ENCODE measurements at places on chromosomes 4 and X.

GRCh38 chr4:97953171-97953941 is 189.9 kb downstream of the STPG2 start:
- no peak for DNase-seq

DNA sequence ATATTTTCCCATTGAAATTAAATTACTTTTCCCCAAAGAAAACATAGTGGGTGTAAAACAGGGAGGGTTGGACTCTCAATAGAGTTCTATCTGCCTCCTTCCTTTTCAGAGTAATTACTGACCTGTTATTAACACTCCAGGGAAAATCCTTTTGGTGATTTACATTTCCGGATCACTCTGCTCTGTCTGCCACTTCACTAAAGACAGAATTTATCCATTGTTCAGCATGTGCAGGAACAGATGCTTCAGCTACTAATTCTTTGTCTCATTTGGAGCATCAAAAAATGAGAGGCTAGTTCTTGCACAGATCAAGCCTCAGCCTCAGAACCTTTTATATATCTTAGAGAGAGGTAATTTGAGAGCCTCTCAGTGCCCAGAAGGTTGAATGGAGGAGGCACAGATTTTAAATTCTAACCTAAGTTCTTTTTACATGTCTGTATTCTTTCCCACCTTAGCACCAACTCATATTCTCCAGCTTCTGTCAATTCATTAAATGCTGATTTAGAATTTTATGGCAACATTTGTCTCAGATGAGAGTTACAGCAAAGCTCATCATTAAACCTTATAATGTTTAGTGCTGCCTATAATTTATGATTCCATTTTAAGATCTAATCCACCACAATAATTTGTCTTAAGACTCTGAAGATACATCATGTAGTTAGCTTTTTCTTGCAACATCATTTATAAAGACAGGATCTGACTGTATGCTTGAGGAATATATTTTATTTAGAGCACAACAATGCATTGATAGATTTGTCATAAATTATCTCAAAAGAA is 1494.4 kb downstream of the STIM2 start:
- DNase-seq: no peak

GRCh38 chr4:54779036-54779435 is 121.3 kb downstream of the KIT start:
- DNase-seq: no peak

DNA sequence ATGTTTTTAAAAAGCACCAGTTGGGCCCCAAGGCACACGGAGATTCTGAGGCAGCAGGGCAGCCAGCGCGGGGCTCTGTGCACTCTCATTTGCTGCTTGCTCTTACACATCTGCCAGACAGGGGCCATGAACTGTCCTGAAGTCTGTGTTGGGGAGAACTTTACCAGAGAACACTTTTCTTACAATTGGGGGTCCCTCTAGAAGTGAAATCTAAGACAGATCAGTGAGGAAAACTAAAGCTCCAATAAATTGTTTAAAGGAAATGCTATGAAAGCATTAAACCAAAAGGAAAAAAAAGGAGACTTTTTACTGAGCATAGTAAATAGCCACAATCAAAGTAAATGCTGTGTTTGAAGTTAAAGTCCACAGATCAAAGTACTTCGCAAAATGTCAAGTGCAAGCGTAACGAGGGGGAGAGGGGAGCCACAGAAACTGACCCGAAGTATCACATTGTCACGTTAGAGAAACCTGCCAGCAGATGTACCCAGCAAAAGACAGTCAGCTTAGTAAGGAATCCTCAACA is 37.8 kb downstream of the SORBS2 start:
- no peak for DNase-seq

GRCh38 chrX:47278691-47279090 is 45.9 kb downstream of the USP11 start:
- no peak for DNase-seq

GRCh38 chr4:110675426-110675825 is 52.5 kb upstream of the PITX2 start:
- no peak for DNase-seq

GRCh38 chr4:55819634-55820033 is at the start of gene EXOC1L:
Gene EXOC1L, plus strand, starts transcription at chr4:55819790. Its CDS starts 237 bp downstream, at chr4:55820027.
- no peak for DNase-seq

- DNase-seq: no peak
Measured at GRCh38 chr4:72875138-72875537, 194.4 kb downstream of the COX18 start.

DNA sequence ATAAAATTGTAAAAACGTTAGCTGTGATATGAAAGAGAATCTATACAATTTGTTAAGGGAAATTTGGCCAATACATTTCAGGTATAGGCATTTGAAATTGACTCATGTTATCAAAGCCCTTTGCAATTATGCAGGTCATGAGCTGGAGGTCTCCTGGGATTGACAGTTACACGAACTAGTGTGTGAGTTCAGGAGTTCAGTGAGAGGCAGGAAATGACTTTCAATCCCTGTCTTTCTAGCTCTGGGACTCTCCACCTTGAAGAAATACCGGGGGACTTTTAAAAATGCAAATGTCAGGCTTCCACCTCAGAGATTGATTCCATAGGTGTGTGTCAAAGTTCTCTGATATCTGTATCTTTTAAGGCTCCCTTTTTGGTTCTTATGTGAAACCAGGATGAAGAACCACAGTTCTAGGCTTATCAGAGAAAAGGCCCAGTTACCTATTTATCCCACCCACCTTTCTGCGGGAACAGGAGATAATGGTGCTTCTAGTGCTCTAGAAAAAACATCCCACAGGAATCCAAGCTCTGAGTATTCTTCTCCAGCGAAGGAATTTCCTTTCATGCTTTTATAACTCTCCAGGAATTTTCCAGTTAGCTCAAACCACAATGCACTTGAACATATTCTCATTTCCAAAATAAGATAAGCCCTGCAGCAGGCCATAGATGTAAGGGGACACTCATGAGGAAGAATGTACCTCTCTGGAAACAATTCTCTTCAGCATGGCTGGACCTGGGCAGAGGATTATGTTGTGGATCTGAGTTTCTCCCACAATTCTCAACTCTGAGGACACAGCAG is 501.0 kb downstream of the IDS start:
- no peak for DNase-seq

- DNase-seq: no peak
Measured at GRCh38 chrX:135421932-135422809, at the start of gene SMIM10L2A. Gene SMIM10L2A, plus strand, starts transcription at chrX:135421944. Its CDS starts 188 bp downstream, at chrX:135422132.

DNA sequence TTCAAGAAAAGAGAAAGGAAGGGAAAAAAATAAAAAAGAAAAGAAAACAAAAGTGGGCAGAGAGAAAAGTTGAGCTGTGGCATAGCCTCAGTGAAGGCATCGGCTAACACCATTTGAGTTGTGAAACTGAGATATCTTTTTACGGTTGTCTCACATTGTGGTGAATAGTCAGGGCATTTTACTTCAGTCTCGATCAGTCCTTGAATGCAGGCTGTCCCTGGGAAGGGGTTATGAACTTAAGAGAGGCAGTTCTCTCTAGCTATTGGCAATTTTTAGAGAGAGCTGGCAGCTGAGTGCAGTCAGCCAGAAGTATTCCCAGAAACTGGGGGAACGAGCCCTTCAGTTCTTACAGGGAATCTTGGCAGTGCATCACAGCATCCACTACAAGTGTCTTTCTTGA is 93.5 kb upstream of the SLC6A14 start:
- no peak for DNase-seq

GRCh38 chr4:80526697-80527096 is 191.2 kb downstream of the CFAP299 start:
- no peak for DNase-seq

DNA sequence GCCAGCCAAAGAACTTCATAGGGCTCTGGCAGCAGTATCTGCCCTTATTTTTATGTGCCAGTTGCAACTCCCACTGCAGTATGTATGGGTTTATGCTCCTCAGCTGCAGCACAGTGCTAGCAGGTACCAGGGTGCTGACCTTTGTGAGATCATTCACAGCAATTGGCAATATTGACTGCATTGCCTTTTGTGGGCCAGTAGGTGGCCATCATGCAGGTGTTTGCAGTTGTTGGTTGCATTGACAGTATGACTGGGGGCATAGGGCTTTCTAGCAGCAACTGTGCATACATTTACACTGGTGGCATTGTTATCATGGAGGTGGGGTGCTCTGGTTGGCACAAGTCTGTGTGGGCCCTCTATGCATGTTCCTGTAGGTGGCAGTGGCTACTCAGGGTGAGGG is 42.5 kb downstream of the FAAH2 start:
- no peak for DNase-seq

DNA sequence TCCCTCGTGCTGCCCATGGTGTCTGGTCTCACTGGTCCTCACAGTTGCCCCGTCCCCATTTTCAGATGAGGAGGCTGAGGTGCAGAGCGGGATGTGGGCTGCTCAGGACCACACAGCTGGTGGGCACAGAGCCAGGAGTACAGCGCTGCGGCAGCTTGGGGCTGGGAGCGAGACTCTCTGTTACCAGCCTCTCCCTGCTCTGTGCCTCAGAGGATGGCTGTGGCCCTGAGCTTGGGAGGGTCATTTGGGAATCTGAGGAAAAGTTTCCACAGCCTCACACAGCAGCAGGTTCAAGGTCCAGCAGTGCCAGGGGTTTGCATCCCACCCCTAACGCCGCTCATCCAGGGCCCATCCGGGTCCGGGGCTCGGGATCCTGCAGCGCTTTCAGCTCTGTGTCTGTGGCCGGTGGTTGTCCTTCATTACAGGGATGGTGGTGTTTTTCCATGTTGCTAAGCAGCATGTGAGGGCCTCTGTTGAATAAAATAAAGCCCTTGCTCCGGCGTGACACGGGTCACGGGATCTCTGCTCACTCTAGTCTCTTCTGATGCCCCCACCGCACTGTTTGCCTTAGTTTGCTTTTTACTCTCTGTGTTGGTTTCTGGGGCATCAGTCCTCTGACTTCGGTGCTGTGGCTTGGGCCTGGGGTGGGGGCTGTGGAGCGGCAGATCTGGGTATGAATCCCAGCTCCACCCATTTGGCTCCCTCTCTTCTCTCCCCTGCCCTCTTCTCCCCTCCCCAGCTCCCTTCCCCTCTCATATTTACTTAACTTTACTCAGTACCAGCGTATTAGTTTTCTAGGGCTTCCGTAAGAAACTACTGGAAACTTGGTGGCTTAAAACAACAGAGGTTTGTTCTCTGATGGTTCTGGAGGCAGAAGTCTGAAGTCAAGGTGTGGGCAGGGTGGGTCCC is 6.5 kb downstream of the WFS1 start:
- no peak for DNase-seq

GRCh38 chrX:68942840-68943239 is 114.0 kb downstream of the EFNB1 start:
- DNase-seq: no peak

GRCh38 chr4:90030953-90031352 is 96.2 kb upstream of the CCSER1 start:
- no peak for DNase-seq

- DNase-seq: no peak
Measured at GRCh38 chr4:146654687-146655520, 16.2 kb downstream of the POU4F2 start.

DNA sequence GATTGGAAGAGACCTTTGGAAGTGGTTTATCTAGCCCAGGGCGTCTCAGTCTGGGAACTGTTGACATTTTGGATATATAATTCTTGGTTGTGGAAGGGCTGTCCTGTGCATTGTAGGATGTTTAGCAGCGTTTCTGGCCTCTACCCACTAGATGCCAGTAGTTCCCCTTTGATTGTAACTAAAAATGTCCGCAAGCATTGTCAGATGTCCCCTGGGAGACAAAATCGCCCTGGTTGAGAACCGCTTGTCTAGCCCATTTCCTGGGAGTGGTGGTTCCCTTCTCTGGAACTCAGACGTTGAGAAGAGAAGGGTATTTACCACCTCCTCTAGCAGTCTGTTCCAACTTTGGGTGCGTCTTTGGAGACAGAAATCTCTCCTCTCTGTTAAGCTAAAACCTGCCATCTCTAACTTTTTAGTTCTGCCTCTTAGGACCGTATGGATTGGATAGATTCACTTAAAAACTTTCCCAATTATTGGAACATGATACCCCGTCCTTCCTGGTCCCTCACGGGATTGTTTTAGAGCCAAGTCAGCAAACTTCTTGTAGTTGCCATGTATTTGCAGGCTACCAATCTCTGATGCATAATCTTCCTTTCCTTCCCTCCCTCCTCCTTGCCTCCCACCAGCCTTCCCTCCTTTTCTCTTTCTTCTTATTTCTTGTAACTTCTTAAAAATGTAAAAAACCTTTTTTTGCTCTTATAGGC is 13.9 kb downstream of the TMEM165 start:
- DNase-seq: no peak

DNA sequence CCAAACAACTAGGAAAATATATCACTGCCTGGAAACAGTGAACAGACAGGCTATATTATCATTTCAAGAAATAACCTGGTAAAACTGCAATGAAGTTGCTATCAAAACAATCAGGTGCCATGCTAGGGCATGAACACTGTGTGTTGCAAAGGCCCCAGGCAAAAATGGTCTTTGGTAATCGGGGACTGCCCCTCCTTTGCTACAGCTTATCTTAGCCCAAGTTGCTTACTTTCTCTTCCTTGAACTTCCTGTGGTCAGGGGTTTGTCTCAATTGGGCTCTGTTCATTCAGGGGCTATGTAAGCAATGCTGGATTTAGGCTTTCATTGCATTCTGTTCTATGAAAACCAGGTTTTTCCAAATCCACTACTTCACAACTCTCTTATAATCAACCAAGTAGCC is 30.4 kb downstream of the SCML1 start:
- no peak for DNase-seq

DNA sequence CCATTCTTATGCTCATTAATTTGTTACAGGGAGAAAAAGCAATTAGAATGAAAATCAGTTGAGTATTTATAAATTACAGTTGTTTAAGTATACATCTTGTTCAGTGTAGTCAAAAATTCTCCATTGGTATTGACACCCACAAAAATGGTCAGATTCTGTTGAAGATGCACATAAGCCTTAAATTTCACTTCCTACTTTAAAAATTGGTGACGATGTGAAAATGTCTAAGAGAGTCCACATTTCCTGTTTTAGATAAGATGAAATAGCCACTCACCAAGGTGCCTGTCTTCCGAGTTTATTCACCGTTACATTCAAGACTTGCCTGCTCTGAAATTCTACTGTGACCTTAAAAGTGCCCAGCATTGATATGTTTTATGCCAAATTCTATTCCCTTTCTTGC is 93.6 kb downstream of the GPR143 start:
- DNase-seq: no peak

GRCh38 chr4:172865531-172866127 is 303.0 kb upstream of the GALNT7 start:
- DNase-seq: no peak

DNA sequence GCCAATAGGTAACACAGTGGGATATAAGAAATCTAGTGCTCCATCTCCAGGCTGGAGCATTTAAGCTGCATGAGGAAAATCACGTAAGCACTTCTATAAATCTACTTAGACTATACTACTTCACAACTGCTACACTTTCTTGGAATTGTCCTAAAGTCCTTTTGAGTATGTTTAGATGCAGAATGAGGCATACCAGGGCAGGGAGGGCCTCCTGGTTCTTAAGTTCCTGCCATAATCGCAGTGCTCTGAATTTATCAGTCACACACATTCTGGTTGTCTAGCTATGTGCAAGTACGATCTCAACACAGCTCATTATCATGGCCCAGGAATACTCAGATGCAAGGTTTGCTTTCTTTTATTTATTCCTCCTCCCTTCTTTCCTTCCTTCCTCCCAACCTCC is 130.3 kb downstream of the GUCY2F start:
- no peak for DNase-seq
